ENCODE measurements at places on chromosomes 16 and 17.

DNA sequence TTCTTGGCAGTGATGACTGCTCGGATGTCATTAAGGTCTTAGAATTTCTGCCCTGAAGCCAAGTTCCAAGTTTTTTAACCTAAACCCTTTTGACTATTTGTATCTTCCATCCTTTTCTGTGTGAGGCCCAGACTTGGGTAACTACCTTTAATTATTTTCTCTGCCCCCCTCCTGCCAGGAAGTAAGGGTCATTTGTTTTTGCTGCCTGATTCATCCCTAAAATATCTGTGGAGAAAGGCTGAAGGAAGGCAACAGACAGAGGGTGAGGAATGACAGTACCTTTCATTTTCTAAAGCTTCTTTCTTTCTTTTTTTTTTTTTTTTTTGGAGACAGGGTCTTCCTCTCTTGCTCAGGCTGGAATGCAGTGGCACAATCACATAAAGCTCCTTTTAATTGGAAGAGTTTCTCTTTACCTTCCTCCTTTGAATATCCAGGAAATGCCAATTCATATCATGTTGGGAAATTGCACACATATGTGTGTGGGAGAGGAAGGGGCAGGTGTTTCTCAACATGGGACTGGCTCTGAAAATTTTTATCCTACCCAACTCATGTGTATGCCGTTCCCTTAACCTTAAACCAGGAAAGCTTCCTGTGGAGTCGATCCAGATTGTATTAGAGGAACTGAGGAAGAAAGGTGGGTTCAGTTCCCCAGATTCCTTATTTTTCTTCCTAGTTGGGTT lies 957 bp downstream of the VPS25 start:
- DNase-seq, result no peak

DNA sequence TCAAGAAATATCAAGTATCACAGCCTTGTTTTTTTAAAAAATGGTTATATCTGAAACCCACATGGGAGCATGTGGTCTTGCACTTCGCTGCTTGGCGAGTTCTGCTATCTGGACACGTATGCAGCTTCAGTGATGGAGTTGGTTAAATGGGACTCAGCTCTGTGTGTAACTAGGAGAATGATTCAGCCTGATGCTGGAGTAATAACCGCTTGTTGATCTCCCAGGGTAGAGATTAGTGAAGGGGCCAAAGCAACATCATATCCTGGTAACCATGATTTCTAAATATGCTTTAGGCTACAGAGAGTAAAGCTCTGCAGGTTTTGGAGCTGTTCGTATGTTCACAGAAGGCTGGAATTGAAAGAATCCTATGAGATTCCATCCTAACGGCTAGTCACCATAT lies 63.2 kb downstream of the IQCK start:
- no peak for DNase-seq

GRCh38 chr17:82262344-82262743 lies 11.2 kb downstream of the CSNK1D start:
- no peak for DNase-seq

- no peak for DNase-seq
These were observed 2.6 kb downstream of the PER1 start for GRCh38 chr17:8149419-8150193.

- DNase-seq, result no peak
These were observed 8.5 kb downstream of the HS3ST6 start for GRCh38 chr16:1909561-1910231.

- DNase-seq, result no peak
These were observed 17.8 kb downstream of the MPHOSPH6 start for GRCh38 chr16:82152196-82152595.

DNA sequence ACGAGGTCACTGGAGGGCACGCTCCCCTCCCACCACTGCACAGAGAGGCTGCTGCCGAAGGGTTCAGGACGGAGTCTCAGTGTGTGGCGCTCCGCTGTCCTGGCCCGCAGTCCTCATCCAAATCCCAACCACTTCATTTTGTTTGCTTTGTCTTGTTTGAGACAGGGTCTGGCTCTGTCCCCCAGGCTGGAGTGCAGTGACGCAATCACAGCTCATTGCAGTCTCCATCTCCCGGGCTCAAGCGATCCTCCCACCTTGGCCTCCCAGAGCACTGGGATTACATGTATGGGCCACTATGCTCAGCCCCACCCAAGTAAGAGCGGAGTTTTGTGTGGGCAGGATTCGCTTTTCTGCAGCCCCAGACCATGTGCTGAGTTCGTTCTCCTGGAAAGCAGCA lies 12.7 kb downstream of the UNKL start:
- no peak for DNase-seq

GRCh38 chr17:15169676-15170075 lies 95.5 kb downstream of the PMP22 start:
- no peak for DNase-seq

DNA sequence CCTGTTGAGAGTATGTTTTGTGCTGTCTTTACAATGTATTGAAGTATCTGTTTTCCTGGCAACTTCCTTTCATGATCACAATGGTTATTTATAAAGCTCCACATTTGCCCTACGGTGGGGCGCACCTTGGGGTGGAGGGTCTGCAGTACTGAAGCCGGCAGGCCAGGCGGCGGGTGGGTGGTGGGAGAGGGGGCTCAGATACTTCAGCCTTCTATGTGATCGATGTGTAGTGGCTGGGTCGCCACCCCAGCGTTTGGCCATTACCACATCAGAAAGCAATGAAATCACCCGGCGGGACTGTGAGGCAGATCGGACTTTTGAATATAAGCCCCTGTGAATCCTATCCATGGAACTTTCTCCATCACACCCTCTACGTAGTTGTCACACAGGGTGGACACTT lies 196.6 kb downstream of the FOXL1 start:
- no peak for DNase-seq

DNA sequence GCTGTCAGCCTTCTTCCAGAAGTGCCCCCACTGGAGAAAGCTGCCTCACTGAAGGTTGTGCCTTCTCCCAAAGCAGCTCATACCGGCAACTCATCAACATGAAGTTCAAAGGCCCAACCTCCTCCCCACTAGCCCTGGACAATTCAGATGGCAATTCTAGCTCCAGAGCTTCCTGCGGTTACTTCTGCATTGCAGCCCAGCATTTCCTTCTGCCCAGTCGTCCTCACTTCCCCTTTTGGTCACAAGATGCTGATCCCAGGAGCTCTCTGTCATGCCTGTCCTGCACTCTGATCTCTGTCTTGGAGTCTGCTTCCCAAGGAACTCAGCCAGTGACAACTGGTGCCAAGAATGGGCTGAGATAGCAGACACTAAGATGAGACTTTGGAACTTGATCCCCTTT lies 178.2 kb upstream of the SOX9 start:
- no peak for DNase-seq

GRCh38 chr16:67451704-67452435 lies 20.9 kb downstream of the HSD11B2 start:
- DNase-seq, result no peak

DNA sequence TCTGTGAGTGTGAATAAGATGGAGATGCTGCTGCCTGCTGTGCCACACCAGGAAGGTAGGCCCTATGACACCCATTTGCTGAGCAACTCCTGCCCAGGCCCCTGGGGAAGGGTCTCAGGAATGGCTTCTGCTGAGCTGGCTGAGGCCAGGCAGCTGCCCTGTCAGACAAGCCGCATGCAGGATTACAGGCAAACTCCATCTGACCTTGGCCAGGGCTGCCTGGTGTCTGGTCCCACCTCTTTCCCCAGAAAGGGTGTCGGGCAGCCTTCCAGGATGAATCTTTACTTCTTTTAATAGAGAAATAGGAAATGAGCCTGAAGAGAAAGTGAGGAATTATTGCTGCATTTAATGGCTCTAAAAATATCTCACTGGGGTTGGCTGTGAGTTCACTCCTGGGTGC lies 182.5 kb downstream of the IRX5 start:
- no peak for DNase-seq
